ENCODE measurements at places on chromosomes 12 and 14.

GRCh38 chr14:57479197-57479596 lies 14.5 kb downstream of the CCDC198 start:
- DNase-seq: no peak

- DNase-seq: no peak
Observed at GRCh38 chr14:59360923-59361794, 104.0 kb downstream of the GPR135 start.

DNA sequence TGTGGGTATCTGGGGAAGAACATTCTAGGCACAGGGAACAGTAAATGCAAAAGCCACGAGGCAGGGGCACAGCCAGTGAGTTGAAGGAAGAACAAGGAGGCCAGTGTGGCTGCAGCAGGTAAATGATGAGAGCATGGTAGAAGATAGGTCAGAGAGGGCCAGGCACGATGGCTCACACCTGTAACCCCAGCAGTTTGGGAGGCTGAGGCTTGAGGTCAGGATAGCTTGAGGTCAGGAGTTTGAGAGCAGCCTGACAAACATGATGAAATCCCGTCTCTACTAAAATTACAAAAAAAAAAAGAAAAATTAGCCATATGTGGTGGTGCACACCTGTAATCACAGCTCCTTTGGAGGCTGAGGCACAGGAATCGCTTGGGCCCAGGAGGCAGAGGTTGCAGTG lies 86.7 kb upstream of the ESRRB start:
- DNase-seq: no peak

DNA sequence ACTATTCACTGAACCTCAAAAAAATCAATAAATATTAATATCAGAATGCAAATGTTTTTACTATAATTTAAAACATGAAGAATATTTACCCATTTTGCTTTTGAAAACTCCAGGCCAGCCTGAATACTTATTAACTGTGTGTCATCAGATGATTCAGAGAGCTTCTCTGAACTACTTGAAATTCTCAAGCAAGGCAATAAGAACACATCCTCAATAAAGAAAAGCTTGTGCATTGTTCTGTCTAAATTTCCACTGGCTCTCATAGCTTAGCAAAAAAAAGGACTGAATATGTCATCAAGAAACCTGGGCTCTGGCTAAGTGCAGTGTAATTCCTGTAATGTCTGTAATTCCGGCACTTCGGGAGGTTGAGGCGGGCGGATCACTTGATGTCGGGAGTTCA lies 194.1 kb downstream of the BTG1 start:
- no peak for DNase-seq

- DNase-seq: no peak
Observed at GRCh38 chr12:76288218-76288617, 60.0 kb downstream of the BBS10 start.

GRCh38 chr12:102417055-102417454 lies 63.3 kb downstream of the IGF1 start:
- no peak for DNase-seq

Data from activated B cell treated with CpG ODN at 0.5 μM for 24 hours (primary cell).